ENCODE measurements at places on chromosomes 2 and 18. TPM values are rescaled to one million over a fixed set of nuclear protein-coding genes. Genes with fewer than 3 reads are reported as not detected.

- no peak for DNase-seq
These were observed 164.4 kb downstream of the DDX1 start for GRCh38 chr2:15756011-15756550.

- DNase-seq = no peak
These were observed 116.4 kb downstream of the LYPD6 start for GRCh38 chr2:149446748-149447147.

DNA sequence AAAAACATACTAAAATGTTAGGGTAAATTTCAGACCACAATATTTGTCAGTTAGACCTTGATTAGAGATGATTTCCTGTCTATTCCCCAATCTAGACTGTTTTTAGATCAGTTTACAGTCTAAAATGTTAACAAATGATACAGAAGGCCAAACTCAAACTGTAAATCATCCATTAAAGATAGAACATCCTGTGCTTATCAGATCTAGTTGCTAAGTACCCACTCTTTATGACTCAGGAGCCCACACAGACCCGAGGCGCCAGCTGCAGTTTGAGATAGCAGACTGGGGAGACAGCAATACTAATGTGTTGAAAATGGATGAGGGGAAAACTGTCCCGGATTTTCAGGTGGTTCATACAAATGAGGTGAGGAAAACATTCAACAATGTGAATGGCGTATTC is 113.3 kb downstream of the SCG2 start:
- no peak for DNase-seq

The C2orf49 gene
- total RNA-seq = 16.5 TPM

DNA sequence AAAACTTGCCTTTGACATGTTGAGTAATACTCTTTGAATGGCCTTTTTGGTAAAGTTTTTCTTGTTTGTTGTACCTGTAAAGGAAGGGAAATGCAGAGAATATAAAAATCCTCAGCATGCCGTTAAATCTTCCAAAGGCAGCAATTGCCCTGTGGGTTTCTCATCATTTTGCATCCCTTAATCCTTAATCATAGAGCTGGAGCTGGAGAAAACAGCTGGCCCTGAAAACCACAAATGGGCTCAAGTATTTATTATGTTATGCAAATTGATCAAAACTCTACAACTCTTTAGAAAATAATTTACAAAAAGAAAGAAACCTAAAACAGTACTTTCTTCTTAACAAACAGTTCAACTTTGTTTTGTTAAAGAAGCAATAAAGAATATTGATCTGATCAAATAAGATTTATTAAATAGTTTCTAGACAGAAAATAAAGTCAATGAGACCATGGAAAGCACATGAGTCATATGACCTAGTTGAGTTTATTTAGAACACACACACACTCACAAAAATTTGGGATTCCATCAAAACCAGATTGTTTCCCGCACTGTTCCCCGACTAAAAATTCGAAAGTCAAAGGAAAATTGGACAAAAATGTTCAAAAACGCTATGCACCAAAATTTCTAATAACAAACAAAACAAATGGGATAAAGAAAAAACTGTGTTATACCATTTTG is 309.0 kb downstream of the GULP1 start:
- no peak for DNase-seq

DNA sequence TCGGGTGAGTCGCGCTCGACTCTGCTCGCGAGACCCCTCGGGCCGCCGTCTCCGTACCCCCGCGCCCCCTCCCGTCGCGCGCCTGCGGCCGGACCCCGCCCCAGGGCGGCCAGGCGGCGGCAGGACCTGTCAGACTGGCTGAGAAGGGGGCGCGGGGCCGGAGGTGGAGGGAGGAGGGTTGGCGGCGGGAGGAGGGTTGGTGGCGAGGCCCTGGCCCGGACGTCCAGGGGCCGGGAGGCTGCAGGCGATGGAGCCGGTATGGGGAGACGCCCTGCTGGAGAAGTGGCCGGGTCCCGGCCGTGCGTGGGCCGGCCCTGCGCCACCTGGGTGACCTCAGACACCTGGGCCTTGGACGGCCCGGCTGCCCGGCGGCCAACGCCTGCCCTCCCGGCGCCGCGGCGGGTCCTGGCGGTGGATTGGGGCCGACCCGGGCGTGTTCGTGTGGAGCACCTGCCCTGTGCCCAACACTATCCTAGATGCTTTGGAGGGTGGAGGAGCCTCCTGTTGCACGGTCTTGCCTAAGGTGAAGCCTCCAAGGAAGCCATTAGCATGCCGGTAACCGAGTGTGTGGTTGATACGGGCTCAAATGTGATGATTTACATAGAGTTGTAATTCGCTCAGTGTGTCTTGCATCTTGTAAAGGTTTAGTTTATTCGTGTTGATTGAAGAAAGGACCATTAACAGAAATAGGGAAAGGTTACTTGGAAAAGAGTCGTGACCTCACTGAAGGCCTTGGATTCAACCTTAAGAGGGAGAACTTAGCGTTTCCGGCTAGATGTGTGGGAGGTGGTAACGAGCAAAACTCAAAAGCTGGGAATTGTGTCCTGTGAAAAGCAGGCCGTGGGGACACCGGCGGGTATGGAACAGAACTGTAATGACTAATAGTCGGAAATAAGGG is 550 bp downstream of the MYL12B start:
- DNase-seq = no peak

DNA sequence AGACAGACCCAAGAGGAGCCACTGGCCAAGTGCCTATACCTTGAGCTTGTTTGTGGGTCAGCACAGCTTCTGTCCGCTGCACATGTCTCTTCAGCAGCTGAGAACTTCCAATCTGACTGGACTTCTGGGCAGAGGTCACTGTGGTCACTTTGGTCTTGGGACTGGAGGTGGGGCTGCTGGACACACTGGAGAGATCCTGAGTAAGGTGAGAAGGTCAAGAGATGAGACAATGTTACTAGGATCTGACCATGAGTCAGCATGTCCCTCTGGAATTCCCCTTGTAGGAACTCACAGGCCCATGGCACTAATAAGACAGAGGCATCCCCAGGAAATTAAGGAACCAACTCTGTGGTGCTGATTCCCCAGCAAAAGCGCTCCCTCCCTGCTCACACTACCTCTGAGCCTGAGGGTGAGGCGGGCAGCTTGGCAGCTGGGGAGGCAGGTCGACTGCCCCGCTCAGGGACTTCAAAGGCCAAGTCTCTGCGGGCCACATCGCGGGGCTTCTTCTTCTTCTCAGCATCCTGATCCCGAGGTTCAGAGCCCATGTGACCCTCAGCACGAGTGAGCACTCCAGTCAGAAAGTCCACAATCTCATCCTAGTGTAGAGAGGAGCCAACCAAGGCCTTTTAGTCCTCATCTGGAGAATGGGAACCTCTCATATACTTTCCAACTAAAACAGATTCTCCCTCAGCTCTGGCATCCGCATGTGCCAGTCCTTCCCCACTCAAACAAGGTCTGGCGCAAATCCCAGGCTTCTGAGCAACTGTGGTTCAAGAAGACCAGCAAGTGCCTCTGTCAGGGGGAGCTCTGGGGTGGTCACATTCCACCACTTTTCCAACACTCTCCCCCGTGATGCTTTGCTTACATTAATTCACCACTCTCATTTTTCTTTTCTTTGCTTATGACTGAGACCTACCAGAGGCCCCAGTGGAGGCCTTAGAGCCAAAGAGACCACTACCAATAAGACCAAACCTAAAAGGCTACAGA is 29.4 kb downstream of the KANSL3 start:
- no peak for DNase-seq

DNA sequence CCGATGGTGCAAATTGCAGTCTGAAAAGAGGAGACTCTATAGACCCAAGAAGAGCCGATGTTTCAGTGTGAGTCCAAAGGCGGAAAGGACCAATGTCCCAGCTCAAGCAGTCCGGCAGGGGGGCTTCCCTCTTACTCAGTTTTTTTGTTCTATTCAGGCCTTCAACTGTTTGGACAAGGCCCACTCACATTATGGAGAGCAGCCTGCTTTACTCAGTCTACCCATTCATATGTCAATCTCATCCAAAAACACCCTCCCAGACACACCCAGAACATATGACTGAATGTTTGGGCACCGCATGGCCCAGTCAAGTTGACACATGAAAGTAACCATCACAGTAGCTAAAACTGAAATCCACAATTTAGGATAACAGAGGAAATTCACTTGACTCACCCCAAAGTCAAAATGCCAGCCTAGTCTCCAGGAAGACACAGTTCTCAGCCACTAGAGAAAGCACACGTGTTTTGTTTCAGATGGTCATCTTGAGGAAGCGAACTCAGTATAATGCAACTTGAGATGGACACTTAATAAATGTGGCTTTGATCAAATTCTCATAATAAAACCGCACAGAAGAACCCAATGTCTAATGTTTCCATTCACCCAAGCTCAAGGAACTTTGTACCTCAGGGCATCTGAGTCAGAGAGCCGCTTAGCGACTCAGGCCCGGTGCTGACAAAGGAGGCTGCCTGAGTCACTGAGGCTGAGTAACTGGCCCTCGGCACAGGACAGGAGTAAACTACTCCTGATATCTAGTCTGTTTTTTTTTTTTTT is 2.4 kb downstream of the FHL2 start:
- DNase-seq = no peak

The RGPD3 gene
- total RNA-seq = not detected

GRCh38 chr2:30633039-30633438 is 174.2 kb downstream of the CAPN13 start:
- no peak for DNase-seq

DNA sequence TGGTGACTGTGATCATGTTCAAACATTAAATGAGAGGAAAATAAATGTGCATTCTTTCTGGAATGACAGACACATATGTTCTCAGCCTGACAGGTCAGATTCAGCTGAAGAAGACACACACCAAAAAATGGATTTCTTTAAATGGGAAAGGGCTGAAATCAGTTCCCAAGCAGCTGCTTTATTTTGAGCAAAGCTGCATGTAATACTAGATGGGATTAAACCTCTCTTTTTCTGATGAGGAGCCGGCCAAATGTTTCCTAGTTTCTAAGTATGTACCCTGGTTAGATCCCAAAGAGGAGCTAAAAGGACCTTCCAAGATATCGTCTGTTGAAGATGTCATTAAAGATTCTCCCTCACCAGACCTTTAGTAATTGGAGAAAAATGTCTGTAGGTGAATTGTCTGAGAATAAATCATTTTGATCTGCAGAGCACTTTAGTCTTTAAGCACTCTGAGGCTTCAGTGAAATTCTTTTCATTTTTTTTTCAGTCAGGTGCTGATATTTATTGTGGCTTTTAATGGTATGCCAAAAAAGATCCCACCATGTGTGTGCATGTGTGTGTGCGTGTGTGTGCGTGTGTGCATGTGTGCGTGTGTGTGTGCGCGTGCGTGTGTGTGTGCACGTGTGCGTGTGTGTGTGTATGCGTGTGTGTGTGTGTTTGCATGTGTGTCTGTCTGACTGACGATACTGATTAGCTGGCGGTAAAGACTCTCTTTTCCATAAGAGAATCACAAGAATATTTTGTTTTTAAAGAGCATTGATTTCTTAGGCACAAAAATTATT is 175.8 kb downstream of the IRS1 start:
- no peak for DNase-seq

GRCh38 chr2:31235504-31235902 is 1.6 kb downstream of the EHD3 start:
- DNase-seq = no peak

GRCh38 chr18:69330385-69331005 is 70.2 kb upstream of the DOK6 start:
- no peak for DNase-seq

- DNase-seq = no peak
These were observed 404.0 kb downstream of the TMEM182 start for GRCh38 chr2:103165836-103166235.

The SP9 gene
- total RNA-seq = not detected

- no peak for DNase-seq
These were observed 132.3 kb downstream of the UXS1 start for GRCh38 chr2:106061611-106062349.

The SLC9A2 gene
- total RNA-seq = not detected

The TUBA3D gene
- total RNA-seq = not detected

DNA sequence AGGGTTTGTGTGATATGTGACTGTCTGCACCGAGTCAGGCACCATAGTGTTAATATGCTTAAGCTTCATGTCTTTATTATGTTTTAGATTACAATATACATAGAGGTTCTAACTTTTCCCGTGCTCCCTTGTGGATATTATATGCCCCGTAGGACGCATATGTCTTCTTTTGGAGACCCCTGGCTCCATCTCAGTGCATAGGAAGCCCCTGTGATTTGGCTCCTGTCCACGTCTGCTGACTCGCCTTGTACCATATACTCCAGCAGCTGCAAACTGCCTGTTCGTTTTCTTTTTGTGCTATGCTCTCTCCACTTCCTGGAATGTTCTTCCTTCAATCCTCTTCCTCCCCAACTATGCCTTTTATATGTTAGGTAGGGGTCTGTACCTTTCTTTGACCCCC is 110.9 kb downstream of the PTRHD1 start:
- DNase-seq = no peak

DNA sequence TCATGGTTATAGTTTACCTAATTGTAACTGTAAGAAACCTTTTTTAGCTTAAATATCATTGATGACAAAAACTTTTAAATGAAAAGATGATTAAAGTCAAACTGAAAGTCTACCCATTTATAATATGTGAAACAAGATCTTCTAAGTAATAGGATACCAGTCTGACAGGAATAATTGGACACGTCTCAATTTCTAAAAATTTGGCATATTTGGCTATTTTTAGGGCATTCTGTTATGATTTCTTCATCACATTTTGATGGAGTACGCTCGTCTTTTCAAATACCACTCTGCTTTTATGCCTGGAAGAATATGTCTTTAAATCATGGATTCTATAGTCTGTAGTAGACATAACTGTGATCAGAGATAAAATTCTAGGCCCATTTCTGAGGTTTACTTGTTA is 1.3 kb downstream of the R3HDM1 start:
- no peak for DNase-seq

DNA sequence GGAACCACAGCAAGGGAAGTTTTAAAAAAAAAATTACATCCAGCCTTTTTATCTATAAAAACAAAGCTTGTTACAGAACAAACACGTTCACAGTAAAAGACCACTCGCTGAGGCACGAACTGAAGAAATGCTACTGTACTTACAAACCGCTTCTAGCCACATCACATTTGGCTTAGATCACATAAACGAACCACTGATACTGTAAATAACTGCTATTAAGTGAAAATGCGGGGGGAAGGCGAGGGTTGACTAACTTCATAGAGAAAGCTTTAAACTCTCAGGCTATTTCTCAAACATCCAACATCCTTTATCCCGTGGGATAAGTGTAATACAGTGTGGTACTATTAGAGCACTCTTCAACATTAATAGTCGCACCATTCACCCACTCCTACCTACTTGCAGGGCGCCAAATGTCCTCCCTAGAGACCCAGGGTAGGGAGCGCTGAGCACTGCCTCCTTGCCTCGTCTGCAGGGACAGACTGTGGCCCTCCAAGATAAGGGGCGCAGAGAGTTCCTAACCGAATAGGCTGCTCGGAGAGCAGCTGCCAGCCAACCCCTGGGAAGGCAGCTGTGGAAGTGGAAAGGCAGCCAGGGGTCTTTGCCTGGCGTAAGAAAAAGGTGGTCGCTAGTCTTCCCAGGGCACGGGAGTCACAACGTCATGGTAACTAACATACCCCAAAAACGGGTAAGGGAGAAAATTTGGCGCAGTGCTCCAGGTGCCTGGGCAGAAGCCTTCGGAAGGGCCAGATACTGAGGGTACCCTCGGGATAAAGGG is 854 bp downstream of the GPR155 start:
- DNase-seq = no peak

The MCFD2 gene
- 45.1 TPM for total RNA-seq
